ENCODE measurements at places on chromosomes 5 and 9.

GRCh38 chr5:77423022-77423750, 68.9 kb downstream of the WDR41 start:
- DNase-seq: no peak

DNA sequence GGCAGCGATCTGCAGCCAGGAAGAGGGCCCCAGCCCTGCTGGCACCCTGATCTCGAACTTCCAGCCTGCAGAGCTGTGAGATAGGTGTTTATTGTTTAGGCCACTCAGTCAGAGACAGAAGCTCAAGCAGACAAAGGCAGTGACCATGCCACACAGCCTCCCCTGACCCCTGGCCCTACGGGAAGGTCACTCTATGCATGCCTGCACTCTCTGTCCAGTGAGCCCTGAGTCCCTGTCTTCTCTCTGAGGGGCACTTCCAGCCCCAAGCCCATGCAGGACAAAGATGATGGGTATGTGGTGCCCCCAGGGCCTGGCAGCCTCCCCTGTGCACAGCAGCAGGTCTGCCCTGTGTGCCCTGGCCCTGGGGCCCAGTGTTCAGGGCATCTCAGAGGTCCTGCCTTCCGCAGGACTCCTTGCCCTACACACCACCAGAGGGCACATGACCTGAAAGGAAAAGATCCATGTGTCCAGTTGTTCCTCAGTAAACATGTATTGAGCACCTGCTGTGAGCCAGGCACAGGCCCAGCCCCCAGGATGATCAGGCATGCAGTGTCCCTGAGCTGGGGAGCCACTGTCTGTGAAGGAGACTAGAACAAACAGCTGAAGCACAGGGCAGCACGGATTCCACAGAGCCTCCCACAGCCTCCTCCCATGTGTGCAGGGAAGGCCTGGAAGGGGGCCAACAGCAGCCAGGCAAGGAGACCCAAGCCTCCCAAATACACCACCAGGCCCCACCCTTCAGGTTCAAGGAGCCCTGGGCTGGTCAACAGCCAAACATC, 109.3 kb downstream of the ATPSCKMT start:
- peak; percentile 26 for DNase-seq

- no peak for DNase-seq
Measured at GRCh38 chr9:15936306-15936921, 383.6 kb downstream of the CCDC171 start.

- DNase-seq: no peak
Measured at GRCh38 chr9:30661925-30662324, 1722.5 kb upstream of the ACO1 start.

- peak; percentile 37 for DNase-seq
Measured at GRCh38 chr5:144467792-144468191, 297.1 kb downstream of the KCTD16 start.

DNA sequence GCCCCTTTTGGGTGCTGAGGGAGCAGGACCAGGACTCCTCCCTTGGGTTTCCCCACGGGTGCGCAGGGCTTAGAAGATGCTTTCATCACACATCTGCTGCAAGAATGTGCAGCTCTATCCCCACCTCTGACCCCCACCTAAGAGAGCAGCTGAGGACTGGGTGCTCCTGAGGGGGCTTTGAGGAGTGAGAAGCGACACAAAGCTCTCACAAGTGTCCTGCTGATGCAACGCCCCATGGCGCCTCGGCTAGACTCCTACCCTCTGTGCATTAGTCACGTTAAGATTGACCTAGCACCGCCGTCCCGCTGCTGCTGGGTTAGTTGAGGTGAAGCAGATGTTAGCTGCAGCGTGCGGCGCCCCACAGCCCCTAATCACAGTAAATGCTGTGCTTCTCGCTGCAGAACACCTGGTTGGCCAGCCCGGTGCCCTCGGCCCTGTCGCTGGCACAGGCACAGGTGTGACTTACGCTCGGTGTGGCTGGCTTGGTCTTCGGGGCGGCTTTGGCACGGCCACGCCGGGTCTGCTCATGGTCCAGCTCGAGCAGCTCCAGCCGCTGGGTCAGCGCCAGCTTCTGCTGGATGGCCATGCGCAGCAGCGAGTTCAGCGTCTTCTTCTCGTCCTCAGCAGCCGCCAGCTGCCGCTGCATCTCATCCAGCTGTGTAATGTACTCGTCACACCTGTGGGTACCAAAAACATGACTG, 45.0 kb upstream of the IPPK start:
- no peak for DNase-seq

DNA sequence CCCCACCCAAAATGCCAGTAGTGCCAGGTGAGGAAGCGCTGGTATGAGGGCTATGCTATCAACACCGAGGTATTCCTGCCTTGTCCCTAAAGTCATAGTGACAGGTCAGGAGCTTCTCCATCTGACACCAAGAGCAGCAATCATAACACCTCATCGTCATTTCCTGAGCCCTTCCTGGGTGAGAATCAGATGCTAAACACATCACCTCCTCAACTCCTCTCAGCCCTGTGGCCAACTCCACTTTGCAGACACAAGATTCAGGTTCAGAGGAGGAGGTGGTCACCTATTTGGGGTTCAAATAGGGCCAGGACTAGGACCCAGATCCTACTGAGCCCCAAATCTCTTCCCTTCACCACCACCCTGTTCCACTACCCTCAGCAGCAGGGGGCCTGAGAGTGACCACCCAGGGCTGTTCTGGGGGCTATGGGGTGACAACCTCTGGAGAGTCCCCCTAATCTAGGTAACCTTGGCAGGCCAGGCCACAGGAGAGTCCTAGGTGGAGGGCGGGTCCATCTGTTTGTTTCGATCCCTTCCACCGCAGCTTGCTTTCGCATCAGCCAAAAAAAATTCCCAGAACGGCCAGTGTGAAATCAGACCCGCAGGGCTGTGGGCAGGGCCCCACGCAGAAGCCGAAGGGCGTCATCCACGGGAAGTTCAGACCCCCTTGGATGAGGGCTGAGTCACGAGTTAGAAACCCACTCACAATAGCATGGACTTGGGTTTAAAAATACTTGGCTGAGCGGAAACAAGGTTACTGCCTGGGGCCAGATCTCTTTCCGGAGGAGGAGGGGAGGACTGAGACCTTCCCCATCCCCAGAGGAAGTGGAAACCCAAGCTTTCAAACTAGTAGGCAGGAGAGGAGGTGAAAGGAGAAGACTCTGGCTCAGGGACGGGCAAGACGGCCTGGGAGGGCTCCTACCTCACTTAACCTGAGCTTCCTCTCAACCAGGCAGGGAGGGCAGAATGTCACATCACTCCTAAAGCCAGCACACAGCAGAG, 8.7 kb downstream of the STK10 start:
- DNase-seq: peak; percentile 52

DNA sequence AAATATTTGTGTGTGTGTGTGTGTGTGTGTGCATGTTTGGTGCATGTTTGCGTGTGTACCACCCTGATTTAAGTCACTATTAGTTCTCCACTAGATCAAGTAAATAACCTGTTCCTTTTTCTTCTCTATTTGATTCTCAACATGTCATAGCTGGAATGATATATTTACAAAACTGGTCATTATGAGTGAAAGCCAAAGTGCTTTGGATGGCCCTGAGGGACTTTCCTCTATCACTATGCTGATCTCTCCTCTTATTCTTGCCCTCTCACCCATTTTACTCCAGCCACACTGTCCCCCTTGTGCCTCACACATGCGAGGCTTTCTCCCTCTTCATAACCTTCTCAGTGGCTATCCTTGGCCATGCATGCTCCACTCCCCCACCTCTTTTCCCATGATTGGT, 144.6 kb upstream of the NMUR2 start:
- DNase-seq: no peak

- peak; percentile 92 for DNase-seq
Measured at GRCh38 chr5:923281-923873, 30.7 kb downstream of the TRIP13 start.

DNA sequence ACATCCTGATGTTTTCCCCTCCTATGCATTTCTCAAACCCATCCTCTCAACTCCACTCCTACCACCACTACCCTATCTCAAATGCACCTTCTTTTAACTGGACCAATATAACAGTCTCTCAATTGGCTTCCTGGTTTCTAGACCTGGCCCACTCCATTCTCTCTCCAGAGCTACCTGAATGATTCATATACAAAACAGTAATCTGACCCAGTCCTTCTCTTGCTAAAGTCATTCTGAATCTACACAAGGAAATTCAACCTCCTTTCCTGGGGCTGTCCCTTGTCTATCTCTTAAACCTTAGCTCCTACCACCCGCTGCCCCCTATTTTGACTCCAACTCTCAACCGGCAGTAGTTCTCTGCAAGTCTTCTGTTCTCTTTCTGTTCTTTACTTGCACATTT, 97.2 kb downstream of the PCSK1 start:
- DNase-seq: no peak

GRCh38 chr5:71471193-71471592, 15.7 kb downstream of the BDP1 start:
- DNase-seq: no peak

- no peak for DNase-seq
Measured at GRCh38 chr5:133408322-133408721, 204.0 kb downstream of the FSTL4 start.

- no peak for DNase-seq
Measured at GRCh38 chr5:165242646-165243045, 1737.2 kb downstream of the MAT2B start.

- no peak for DNase-seq
Measured at GRCh38 chr5:73392775-73393174, 55.8 kb downstream of the FOXD1 start.

GRCh38 chr9:126752376-126752775, 52.5 kb upstream of the ZBTB43 start:
- DNase-seq: no peak

DNA sequence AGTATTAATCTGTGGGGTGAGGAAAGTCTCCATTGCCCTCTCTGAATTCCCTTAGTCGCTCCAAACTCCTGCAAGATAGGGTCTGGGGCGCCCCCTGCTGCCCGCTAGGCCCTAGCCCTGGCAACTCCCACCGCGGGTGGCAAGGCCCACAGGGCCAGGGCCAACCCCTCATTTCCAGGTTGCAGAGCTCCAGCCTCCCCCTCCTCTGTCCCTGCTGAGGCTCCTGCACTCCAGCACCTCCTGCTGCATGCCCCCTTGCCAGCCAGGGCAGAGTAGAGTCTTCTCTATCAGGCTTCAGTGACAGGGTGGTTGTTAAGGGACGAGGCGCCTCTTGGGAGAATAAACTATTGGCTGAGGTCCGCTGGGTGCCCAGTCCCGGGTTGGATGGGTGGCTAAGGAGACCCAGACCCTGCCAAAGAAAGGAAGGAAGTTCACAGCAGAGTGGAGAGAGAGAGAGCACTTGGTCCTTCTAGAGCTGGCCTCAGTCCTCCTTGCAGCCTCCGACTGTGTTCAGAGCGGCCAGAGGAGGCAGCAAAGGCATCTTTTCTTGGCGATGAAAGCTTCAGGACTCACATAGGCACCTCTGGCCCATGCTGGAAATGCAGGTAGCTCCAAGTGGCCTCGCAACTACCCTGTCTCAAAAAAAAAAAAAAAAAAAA, 45.6 kb downstream of the SAR1B start:
- DNase-seq: peak; percentile 93

DNA sequence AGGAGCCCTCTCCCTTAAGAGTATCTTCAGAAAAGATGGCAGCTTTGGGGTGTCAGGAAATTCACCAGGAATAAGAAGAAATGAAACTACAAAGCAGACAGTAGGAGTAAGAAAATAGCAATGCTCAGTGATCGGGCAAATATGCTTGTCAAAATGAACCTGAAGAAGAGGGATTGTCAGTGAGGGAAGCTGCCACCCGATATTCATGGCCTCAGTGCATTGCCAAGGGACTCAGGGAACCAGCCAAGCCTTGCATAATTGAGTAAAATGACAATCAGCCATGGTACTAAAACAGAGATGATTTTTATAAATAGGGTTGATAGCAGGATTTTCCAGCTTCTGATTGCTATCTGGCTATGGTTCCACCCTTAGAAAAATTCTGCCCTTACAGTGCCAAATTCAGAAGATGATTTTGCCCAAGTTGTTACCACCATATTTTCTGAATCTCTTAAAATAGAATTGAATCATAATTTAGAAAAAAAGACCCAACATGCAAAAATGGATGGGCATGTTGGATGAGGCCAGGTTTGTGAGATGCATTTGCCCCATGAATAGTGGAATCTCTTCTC, 274.0 kb downstream of the NTRK2 start:
- DNase-seq: no peak

DNA sequence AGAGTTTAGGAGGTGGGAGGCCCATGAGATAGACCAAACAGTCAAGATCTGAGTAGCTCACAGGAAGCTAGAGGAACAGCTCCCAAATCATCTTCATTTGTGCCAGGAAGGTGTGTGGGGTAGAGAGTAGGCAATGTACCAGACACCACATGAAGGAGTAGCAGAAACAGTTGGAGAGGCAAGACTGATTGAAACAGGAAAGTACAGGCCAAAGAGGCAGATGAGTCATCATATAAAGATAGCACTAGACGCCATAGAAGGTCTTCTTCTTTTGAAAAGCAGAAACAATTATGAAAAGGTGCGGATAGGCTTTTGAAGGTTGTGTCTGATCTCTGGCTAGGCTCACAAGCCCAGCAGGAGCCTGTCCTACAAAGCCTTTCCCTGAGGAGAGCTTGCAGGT, 62.7 kb upstream of the PALM2AKAP2 start:
- DNase-seq: no peak

DNA sequence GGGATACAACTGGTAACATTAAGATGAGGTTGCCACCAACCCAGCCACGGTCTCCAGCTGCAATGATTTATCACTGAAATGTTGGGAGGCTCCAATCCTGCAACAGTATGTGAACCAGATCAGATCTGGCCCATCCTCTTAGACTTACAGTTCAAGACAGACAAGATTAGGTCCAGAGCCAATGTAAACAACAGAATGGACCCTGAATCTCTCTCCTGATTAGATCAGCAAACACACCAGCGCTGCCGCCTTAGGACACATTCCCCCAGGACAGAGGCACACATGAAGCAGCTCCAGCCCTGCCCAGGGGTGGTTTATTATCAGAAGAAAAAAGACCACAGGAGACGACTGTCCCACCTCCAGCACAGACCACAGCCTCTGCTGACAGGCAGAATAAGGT, 82.1 kb downstream of the SLIT3 start:
- DNase-seq: no peak

DNA sequence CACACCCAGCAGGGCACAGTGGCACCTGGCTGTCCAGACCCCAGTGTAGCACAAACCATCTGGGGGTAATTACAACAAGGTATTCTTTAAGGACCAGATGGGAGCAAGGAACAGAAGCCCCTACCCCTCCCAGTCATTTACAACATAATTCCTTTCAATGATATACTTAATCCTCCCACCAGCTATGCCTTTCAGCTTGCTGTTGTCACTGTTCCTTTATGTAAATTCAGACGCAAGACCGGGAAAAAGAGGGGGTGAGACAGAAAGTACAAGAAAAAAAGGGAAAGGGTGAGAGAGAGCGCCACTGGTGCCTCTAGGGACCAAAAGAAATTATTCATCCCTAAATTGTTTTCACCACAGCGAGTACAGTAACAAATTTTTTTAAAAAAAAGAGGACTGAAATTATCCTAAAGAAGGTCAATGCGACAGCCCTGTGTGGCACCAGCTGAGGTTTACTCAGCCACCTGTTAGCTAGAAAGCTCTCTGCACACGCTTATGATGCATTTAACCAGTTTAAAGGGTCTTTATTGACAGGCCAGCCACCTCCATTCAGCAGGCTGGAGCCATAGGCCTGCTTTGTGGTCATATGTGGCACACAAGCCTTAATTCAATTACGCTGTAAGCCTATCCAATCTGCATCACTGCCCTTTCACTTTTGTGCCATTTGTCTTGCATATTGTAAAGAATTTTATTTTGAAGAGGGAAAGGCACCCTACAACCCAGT, 210.2 kb upstream of the ISL1 start:
- DNase-seq: no peak

Data from endothelial cell (in vitro differentiated cells).